Fibroblast of skin of left biceps (primary cell): ENCODE measurements at places on chromosomes 6 and 20.
A peak's percentile ranks its signal among the peaks of the same experiment; 100 is the strongest.

DNA sequence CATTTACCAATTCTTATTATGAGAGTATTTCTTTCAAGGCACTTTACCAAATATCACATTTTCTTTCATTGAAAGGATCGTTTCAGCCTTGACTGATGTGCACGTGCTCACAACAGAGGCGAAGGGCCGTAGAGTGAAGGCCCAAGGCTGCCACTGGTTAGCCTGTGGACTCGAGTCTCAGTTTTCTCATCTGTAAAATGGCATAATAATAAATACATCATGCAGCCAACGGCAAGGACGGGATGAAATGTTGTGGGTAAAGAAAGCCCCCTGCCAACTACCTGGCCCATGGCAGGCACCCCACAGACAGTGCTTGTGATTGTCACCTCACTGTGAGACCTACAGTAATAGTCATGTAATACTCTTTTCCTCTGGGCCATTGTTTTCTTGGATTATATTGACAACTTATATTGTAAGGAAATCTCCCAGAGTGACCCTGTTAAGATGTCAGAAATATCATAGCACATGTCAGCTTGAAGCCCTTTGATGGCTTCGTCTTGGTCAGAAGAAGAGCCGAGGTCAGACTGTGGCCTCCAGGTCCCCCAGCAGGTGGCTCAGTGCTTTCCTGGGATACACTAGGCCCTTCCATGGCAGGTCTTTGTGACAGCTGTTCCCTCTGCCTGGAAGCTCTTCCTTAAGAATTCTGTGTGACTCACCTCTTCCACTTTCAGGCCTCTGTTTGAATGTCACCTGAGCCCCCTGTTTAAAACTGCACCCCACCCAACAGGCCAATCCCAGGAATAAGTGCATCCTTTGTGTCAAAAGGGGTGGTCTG is 36.3 kb downstream of the FAM50B start:
- DNase-seq, result no peak

GRCh38 chr6:160733050-160733646 is 31.1 kb downstream of the PLG start:
- no peak for DNase-seq

DNA sequence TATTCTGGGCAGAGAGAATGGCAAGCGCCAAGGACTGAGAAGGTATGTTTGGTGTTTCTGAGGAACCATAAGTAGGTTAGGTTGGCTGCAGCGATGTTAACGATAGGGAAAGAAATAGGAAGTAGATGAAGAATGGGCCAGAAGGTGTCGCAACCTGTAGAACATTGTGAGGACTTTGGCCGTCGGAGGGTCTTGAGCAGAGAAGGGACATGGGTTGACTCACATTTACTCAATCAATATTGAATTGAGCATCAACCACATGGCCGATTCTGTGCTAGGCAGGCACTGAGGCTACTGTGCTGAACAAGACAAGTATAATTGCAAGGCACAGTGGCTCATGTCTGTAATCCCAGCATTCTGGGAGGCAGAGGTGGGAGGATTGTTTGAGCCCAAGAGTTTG is 26.8 kb upstream of the RPN2 start:
- no peak for DNase-seq

- no peak for DNase-seq
Observed at GRCh38 chr6:110105296-110105695, 74.2 kb downstream of the WASF1 start.

GRCh38 chr20:6489361-6490171 is 277.9 kb upstream of the BMP2 start:
- no peak for DNase-seq

GRCh38 chr6:22113026-22113766 is 183.6 kb downstream of the PRL start:
- DNase-seq, result peak; percentile 76

GRCh38 chr20:64086801-64087200 is 2.6 kb upstream of the LKAAEAR1 start:
- no peak for DNase-seq

DNA sequence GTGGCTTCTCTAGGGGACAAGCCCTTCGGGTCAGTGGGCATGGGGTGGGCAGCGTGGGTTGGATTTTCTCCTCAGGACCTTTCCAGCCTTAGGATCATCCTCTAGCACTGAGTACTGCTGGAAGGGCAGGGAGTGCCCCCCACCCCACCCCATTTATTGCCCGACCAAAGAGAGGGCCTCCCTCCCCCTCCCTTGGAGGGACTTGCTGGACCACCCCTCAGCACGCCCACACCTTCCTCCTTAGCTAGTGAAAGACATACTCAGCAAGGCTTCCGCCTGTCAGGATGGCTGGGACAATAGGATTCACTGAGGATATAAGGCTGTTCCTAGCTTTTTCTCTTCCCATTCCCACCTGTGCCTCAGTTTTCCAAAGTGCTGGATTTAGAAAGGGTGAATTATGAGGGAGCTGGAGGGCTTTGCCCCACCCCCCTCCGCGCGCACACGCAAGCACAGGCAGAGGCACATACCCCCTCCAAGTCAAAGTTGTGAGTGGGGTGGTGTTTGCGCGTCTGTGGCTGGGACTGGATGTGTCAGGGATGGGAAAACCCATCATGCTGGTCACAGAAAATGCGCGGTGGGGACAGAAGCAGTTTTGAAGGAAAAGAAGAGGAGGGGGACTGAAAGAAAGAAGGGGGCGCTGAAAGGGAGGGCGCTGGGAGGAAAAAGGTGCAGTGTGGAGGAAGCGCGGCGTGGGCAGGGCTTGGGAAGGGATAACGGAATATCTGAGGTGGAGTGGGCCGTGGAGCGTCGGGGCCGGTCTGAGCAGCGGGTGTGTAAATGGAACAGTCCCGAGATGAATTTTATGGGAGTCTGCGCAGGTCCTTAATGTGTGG is 693 bp upstream of the SLC29A1 start:
- DNase-seq, result no peak

DNA sequence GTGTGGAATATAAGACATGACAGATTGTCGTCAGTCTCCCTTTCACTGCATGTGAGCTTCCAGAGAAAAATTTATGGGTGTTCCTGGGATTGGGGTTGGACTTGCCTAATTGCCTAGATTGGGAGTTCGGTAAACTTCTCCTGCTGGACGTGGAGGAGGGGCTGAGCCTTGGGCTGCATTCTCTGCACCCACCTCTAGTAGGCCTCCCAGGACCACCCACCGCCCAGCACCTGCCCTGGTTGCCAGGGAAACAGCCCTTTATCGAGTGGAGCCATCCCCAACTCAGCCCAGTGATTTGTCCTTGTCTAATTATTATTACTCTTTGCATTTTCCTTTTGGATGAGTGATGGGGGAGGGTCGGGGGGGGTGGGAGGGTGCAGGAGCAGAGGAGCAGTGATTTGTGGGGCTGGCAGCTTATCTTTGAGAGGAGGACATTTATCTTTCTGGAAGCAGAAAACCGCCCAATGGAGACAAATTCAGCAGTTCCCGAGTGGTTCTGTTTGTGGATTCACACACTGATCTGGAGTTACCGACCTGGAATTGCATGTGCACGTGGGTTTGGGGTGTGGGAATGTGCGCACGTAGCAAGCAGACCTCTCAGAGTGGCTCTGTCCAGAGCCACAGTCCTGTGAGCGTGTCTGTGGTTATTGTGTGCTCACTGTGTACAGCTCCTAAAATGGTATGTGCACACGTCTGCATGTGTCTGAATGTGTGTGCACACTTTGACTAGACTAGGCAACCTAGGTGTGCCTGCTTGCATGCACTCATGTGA is 104.5 kb downstream of the DHX35 start:
- no peak for DNase-seq

DNA sequence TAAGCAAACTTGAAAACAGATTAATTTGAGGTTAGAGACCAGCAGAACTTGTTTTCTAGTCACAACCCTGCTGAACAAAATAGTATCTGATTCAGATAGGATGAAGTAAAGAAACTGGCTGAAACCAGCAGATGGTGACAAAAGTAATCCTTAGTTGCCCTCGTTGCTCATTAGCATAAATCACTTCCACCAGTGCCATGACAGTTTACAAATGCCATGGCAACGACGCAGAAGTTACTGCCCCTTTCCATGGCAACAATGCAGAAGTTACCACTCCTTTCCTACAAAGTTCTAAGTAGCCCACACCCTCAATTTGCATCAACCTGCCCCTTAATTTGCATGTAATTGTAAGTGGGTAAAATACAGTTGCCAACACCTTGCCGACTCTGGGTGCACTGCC is 23.7 kb downstream of the SNRPB start:
- no peak for DNase-seq

DNA sequence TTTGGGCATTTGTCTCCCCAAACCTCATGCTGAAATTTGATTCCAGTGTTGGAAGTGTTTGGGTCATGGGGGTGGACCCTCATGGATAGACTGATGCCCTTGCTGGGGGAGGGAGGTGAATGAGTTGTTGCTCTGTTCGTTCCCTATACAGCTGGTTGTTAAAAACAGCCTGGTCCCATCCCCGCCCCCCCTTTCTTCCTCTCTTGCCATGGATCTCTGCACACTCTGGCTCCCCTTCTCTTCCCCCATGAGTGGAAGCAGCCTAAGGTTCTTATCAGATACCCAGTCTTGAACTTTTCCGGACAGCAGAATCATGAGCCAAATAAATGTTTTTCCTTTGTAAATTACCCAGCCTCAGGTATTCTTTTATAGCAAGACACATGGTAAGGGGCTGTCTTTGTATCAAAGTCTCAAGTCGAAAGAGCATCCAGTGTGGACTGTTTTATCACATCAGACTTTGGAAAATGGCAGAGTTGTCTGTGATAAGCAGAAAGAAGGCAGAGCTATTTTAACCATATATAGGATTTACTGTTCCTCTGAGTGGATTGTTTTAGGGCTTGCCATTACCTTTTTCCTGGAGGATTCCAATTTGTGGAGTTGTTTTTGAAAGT is 31.2 kb downstream of the SLC9A8 start:
- no peak for DNase-seq

- DNase-seq, result peak; percentile 87
Observed at GRCh38 chr6:16205377-16206144, 32.8 kb upstream of the GMPR start.

- no peak for DNase-seq
Observed at GRCh38 chr6:82761674-82762345, 303.8 kb downstream of the UBE3D start.

DNA sequence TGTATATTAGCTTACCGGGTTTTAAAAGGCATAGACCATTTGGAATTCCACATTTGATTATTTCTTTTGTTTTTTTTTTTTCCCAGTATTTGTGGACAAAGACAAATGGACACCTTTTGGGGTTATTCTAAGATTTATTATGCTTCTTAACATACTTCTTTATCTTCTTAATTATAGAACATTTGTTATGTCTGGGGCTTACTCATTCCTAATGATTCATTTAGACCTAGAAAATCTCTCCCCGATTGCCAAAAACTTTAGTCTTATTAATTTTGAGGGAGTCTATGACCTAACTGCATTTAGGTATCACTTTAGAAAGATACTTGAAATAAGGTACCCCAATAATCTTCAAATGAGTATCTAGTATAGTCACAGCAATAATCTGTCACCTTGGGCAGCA is 170.7 kb upstream of the PREP start:
- DNase-seq, result no peak

DNA sequence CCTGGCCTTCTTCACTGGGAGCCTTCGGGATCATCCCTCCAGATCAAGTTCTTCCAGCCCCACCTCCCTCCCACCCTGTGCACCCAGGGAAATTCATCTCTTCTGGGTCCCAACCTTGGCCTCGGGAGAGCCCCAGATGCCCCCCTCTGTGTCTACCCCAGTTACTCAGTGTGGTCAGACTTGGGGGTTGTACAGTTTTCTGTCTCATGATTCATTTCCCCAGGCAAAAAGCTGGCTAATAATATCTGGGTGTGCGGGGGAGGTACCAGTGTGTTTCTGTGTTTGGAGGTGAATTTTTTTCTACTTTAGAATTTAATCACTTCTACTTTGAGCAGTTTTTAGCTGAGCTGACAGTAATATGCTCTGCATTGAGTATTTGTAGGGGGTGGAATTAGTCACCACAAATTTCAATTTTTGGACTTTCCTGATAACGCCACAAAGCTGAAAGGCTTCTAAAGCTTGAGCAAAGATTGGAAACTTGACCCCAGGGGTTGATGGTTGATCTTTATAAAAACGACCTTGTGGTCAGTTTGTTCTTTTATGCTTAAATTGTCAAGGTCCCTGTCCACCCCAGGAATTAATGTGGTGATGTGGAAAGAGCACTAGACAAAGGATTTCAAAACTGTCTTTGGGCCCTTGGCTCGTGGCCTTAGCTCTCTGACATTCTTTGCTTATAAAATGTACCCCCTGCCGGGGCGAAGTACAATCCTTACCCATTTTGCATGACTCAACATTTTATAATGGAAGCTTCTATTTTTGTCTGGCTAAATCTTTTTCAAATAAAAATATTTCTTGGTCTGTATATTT is 284.7 kb upstream of the TAB2 start:
- DNase-seq, result peak; percentile 86

- no peak for DNase-seq
Observed at GRCh38 chr6:53474010-53474409, 70.9 kb downstream of the GCLC start.

GRCh38 chr6:1423578-1423977 is 34.2 kb downstream of the FOXF2 start:
- DNase-seq, result no peak

GRCh38 chr20:24522452-24523330 is 53.3 kb downstream of the SYNDIG1 start:
- DNase-seq, result no peak

GRCh38 chr6:47970826-47971225 is 140.2 kb downstream of the PTCHD4 start:
- no peak for DNase-seq

- DNase-seq, result no peak
Observed at GRCh38 chr6:22383016-22383415, 86.2 kb upstream of the PRL start.

DNA sequence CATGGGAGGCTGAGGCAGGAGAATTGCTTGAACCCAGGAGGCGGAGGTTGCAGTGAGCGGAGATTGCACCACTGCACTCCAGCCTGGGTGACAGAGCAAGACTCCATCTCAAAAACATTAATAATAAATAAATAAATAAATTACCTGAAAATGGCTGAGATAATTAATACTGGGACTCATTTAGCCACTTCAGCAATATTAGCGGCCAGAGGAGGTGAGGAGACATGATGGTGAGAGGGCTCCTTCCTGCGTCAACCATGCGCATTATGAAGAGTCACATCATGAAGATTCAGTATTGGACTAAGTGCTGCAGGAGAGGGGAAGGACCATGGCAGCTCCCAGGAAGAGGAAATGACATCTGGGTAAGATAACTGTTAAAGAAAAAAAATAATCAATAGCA is 2.9 kb upstream of the PYGB start:
- no peak for DNase-seq

- DNase-seq, result no peak
Observed at GRCh38 chr6:98335594-98335993, 498.8 kb upstream of the POU3F2 start.

- no peak for DNase-seq
Observed at GRCh38 chr20:38222231-38222922, 38.2 kb downstream of the KIAA1755 start.

GRCh38 chr20:57628047-57628961 is 8.1 kb upstream of the ZBP1 start:
- peak; percentile 31 for DNase-seq
